ENCODE measurements at places on chromosomes 4 and X.

- DNase-seq = no peak
Measured at GRCh38 chr4:4673070-4673469, 131.2 kb upstream of the STX18 start.

- no peak for DNase-seq
Measured at GRCh38 chrX:84830836-84831235, 172.8 kb upstream of the APOOL start.

DNA sequence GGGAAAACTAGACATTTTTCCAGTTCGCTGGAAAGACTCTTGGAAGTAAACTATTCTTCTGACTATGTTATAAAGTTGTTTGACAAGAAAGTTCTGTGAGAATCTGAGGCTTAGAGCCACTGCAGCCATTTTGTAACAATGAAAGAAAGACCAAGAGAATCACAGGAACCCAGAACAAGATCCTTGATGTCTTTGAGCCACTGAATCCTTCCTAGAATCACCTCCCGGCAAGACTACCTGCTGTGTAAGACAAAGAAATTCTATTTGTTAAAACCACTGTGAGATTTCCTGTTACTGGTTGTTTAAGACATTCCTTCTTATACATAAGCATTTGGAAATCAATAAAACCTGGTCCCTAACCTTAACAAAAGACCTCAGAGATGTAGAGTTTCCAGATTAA, 175.7 kb upstream of the RASGEF1B start:
- no peak for DNase-seq

DNA sequence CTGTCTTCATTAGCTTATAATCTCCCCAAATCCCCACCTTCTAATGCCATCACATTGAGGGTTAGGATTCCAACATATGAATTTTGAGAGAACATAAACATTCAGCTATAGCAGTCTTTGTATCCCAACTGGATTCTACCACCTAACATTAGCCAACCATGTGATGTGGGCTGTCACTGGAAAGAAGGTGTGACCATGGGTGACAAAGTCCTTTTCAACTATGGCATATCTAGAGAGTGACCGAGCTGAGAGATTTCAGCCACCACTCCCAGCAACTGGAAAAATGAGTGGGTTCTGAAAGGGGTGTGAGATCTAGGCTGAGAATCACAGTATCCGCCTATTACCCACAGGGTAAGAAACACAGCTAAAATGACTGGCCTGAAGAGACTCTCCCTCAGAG, 22.1 kb downstream of the GABRB1 start:
- DNase-seq = no peak

DNA sequence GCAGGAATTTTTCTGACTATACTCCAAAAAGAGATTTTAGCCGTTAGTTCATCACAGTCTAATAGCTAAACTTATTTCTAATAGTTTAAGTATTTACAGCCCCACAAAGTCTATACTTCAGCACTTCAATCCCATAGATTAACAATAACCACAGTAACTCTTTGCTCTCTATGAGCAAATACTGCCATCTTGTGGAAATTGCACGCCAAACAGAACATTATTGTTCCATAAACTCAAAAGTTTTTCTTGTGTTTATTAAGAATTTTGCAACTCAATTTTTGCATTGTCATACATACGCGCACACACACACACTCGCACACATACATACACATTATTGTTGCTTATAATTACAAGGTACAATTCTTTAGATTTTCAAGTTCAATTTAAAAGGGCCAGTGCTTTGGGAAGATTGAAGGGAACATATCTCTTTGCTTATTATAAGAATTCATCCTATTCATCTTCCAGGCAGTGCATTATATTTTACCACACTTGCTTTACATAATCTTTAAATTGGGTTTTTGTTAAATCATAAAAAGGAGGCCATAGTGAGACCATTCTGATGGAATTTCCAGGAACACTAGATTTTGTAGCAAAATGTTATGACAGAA, 63.8 kb upstream of the ATOH1 start:
- DNase-seq = no peak

GRCh38 chr4:105767579-105767978, 59.0 kb downstream of the GSTCD start:
- DNase-seq = no peak

DNA sequence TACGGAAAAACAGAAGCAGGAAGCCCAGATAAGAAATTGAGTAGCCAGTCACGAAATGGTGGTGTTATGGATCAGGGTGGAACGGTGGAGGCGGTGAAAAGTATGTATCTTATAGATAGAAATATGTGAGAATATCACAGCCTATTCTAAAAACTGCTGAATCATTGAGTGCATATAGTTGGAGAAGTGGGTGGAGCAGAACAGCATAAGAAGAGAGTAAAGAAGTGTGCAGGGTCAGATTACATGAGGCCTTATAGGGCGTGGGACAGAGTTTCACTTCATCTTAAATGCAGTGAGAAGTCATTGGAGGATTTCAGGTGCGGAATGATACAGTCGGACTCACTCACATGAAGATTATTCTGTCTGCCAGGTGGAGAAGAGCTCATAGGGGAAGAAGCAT, 293.1 kb downstream of the TRIML1 start:
- DNase-seq = no peak

- DNase-seq = no peak
Measured at GRCh38 chrX:37468124-37468739, 103.2 kb upstream of the LANCL3 start.

- no peak for DNase-seq
Measured at GRCh38 chrX:13430136-13430827, 110.4 kb upstream of the ATXN3L start.

DNA sequence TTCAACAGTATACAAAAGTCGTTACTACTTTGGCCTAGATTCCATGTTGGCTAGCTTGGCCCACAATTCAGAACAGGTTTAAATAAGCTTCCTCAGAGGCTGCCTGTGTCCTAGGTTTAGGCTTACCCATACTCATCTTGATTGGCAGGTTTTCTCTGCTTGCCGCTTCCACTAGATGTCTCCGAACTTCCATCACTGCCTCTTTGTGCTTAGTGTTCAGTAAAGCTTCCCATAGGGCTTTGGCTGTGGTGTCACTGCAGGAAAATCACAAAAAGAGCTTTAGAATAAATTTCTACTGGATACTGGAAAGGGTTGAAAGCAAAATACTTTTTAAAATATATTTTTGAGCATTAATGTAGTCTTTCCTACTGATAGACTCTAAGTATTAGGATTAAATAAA, 52.4 kb downstream of the SCFD2 start:
- no peak for DNase-seq

GRCh38 chr4:112284662-112285411, 867 bp downstream of the TIFA start:
- DNase-seq = no peak
